ENCODE measurements at places on chromosomes 1 and 21. TPM values are rescaled to one million over a fixed set of nuclear protein-coding genes. Genes with fewer than 3 reads are reported as not detected.

GPR3 gene
- 4.4 TPM for total RNA-seq

RGS2 gene
- total RNA-seq = 31.2 TPM

TFB2M gene
- total RNA-seq = 5.5 TPM

KRTAP7-1 gene
- not detected for total RNA-seq

LCE1B gene
- total RNA-seq = not detected

TARBP1 gene
- total RNA-seq = 5.5 TPM

ERVH48-1 gene
- total RNA-seq = not detected

Data from right atrium auricular region (tissue), 2 donors.